ENCODE measurements at places on chromosomes 11 and 22.

GRCh38 chr22:29328566-29329500 is 13.3 kb upstream of the RASL10A start:
- no peaks in the 10 kb centered on the region for H3K27me3 ChIP-seq
- no peak overlapping the region for H3K4me3 ChIP-seq
- no peaks in the 10 kb centered on the region for H3K36me3 ChIP-seq
- H3K4me1 ChIP-seq: peaks cover 8% of the 10 kb centered on the region

DNA sequence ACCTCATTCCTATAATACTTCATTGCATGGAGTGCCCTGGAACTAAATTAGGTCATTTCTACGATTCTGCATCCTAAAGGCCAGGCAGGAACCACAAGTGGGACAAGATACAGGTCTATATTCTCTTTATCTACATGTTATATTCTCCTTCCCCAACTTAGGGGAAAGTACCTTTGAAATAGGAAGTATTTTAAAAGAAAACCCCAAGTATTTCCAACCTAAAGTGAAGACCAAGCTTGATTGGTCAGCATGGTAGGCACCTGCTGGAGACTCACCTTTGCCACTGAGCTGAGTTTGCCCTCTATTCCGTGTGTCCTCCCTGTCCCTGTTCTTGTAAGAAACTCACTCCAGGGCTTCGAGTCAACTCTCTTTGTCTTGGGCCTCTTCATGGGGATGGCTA is 11.2 kb upstream of the LYVE1 start:
- H3K36me3 ChIP-seq: no peaks in the 10 kb centered on the region
- peaks cover 12% of the 10 kb centered on the region for H3K4me1 ChIP-seq
- DNase-seq: no peak
- no peak overlapping the region for H3K4me3 ChIP-seq

DNA sequence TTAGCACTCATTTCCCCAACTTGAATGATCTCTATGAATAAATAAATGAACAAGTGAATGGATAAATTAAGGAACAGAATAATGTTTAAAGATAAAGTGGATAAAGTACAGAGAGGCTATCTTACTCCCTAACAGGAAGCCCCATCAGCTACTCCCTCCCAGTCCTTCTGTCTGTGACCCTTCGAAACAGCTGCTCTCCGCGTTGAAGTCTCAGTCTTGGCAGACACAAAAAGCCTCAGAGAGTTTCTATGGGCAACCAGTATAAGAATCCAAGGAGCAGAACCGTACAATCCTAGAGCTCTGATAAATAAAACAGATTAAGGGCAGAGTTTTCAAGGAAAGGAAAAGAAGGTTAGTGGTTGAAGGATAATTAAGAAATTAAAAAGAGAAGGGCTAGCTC is 35.0 kb downstream of the GUCY1A2 start:
- peak; percentile 89 for DNase-seq
- peaks cover 1% of the 10 kb centered on the region for H3K36me3 ChIP-seq
- H3K4me3 ChIP-seq: no peak overlapping the region

GRCh38 chr22:36798674-36799066 is 18.2 kb downstream of the PVALB start:
- H3K4me3 ChIP-seq: no peak overlapping the region
- no peak for DNase-seq
- H3K27ac ChIP-seq: no peak overlapping the region
- no peaks in the 10 kb centered on the region for H3K4me1 ChIP-seq
- H3K36me3 ChIP-seq: no peaks in the 10 kb centered on the region
- H3K27me3 ChIP-seq: no peaks in the 10 kb centered on the region
